ENCODE measurements at places on chromosomes 1 and 21.

DNA sequence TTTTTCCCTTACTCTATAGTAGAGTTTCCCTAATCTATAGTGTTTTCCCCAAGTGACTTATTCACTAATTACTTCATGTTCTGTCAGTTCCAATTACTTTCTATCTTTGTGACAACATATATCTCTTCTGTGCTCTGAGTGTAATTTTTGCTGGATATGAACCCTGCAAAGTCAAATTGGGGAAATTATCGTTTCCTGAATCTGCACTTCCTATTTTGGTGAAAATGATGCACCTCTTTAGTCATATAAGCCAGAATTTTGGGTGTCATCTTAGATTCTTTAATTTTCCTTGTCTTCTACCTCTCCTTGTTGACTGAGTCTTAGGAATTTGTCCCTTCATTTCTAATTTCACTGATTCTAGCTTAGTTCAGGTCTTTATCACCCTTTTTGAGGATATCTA lies 33.4 kb upstream of the PRKACB start:
- no peak for DNase-seq

DNA sequence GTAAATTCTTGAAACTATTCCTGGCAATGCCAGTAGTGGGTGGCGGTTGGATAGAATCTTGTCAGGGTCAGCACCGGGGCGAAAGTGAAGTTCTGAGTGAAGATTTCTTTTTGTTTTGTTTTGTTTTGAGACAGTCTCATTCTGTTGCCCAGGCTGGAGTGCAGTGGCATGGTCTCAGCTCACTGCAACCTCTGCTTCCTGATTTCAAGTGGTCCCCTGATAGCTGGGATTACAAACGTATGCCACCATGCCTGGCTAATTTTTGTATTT lies 33.3 kb downstream of the PCNT start:
- no peak for DNase-seq

GRCh38 chr1:15141935-15142539 lies 11.5 kb upstream of the TMEM51 start:
- no peak for DNase-seq

- no peak for DNase-seq
Observed at GRCh38 chr1:34984435-34984792, 733 bp downstream of the TMEM35B start.

DNA sequence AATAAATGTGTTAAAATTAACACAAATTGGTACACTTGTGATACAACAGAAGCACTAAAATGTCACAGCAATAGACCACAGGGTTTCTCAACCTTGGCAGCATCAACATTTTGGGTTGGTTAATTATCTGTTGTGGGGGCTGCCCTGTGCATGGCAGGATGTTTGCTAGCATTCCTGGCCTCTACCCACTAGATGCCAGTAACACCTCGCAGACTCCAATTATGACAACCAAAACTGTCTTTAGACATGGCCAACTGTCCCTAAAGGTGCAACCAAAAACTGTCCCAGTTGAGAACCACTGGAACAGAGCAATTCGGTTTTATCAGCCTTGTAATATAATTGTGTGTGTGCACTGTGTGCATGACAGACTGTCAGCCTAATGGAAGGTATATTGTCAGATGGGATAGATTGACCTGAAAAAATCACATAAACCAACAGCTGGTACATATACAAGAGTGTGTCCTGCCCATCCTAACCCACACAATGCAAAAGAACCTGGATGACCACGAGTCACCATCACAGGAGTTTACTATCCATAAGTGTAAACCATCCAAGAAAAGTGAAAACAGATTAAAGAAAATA lies 13.5 kb upstream of the ERG start:
- DNase-seq = no peak

GRCh38 chr1:150273311-150273710 lies 721 bp downstream of the C1orf54 start:
- no peak for DNase-seq

DNA sequence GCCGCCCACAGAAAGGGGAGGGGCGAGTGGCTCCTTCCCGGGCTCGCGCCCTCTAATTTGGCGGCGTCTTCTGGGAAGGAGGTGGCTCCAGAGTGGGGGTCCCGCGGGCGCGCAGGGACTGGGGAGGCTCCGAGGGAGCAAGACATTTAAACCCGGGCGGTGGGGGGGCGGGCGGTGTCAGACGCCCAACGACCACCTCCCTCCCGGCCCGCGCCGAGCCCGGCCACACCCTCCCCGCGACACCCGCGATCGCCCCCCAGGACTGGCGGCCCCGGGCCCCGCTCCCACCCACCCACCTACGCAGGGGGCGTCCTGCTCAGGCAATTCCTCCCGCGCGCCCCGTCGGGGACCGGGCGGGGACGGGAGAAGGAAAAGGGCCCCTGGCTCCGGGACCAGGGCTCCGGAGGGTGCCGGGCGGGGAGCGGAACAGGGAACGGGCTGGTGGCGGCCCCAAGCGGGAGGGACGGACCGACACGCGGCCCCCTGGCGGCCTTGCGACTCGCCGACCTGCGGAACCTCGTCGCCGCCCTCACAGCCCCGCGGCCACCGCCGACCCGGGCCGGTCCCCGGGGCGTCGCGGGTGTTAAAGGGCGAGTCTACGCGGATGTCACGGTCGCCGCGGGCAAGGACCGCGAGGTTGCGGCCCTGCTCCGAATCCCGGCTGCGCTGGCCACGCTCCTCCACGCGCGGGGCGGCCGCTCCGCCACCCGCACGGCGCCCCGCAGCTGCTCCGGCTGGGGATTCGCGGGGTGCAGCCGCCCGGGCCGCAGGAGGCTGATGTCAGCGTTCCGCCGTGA lies 94.0 kb upstream of the FMN2 start:
- DNase-seq = no peak

- DNase-seq = no peak
Observed at GRCh38 chr1:226611301-226611700, 62.7 kb downstream of the STUM start.

- no peak for DNase-seq
Observed at GRCh38 chr1:243286409-243287122, 30.7 kb downstream of the SDCCAG8 start.

DNA sequence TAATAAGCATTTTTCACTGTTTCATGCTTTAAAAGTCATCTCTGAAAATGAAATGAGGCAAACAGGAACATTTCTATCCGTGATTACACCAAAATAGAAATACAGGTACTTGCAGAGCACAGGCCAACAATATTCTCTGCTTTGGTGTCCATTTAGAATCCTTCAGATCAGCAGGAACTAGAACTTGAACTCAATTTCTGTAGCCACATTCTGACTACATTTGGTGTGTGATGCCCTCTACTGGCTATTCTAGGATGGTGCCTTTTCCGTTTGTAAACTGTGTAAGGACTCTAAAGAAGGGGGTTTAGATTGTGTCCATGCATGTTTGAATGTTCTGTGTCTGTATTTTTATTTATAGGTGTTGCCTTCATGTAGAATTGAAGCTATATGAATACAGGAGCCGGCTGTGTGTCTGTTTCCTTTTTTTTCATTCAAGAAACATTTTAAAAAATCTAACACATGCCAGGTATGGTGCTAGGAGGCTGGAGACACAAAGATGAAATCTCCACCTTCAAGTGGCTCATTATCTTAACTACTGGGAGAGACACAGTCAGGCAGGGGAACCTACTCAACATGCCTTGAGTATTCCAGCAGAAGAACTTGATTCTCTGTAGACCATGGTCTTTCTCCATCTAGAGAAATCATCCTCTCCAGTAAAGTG lies 7.6 kb upstream of the ZNF326 start:
- peak; percentile 35 for DNase-seq

DNA sequence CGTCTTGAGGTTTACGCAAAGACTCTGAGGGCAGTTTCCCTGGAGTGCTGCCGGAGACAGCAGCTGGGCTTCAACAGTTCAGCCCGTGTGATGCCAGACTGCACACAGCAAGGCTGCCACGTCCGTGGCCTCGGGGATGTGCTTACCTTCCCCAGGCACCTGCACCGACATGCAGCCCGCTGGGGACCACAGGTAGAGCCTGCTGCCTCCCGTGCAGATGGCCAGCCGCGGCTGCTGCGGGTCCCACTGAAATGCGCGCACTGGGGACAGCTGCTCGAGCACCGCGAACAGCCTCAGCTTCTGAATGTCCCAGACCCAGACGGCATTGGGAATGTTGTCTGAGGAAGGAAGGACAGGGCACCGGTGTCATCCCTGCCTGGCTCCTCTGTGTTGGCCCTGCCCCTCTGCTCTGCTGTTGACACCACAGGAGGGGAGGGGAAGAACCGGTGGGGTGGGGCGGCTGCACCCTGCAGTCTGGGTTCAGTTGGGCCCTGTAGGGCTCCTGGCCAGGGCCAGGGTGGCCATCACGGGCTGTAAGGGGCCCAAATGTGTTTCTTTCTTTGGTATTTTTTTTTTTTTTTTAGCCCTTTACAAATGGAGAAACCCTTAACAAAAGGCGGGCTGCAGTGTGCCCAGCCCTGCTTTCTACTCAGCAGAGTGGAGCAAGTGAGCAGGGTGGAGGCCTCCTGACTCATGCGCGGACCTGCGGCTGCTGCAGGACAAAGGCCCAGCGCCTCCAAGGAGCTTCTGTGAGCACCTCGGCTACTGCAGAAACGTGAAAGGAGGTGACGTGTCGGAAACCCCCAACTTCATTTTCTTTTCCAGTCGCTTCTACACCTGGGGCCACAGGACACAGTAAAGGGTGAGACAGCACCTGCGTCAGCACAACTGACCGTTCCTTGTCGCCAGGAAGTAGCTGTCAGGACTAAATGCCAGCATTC lies 6.8 kb downstream of the TPRG1L start:
- DNase-seq = no peak

DNA sequence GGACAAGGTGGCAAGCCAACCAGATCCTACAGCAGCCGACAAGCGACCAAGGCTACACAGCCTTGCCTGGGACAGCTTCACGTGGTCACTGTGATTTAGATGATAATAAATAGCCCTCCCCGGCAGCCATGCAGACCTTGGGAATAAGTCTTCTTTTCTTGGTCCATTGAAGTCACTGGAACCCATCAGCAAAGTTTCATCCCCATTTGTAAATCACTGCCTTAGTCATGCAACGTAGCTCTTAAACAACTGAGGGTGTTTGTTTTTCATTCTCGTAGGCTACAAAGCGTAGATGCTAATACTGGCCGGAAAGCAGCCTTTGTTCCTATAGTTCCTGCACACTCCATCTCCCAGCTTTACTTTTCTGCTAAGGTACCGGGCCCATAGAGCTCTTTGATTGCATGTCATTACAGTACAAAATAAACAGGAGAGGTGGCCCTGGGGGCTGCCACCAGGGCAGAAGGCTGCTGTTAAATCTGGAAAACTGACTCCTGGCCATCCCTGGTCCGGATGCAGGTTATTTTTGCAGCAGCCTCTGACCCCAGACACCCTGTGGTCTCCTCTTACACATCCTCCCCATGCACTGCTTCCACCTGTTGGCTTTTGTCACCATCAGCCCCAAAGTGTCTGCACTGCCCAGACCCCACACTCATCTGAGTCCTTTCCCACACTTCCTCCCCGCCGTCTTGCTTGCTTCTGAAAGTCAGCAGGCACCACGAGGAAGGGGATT lies 105.5 kb downstream of the TOMM20 start:
- DNase-seq = no peak

DNA sequence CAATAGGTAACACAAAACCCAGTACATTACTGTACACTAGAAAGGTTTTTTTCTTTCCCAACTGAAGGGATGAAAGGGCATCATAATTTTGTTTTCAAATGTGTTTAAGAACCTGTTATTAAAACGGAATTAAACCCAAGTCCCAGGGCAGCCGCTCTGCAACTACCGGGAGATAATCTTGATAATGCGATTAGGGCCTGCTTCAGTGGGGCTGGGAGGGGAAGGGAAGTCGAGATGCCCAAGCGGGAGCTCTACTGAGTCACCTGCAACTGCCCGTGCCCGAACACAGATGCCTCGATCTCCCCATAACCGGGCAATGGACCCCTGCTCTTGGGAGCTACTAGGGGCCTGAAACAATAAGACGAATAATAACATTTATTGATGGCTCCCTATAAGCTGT lies 61.4 kb downstream of the KAZN start:
- no peak for DNase-seq

GRCh38 chr1:207081806-207082205 lies 6.9 kb upstream of the C4BPB start:
- no peak for DNase-seq

DNA sequence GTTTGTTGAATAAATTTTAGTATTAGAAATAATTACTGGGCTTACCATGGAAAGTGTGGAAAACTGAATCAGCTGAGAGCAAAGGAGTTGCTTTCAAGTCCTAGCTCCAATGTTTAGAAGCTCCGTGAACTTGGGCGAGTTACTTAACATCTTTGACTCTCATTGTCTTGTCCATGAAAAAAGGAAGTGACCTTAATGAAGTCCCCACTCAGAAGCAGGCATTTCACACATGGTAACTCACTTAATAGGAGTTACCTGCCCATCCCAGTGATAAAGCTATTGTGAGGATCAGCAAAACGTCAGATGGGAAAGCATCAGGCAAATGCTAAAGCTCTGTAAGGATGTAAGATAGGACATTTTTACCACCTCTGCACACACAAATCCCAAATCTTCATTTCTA lies 34.0 kb upstream of the GADD45A start:
- DNase-seq = no peak

DNA sequence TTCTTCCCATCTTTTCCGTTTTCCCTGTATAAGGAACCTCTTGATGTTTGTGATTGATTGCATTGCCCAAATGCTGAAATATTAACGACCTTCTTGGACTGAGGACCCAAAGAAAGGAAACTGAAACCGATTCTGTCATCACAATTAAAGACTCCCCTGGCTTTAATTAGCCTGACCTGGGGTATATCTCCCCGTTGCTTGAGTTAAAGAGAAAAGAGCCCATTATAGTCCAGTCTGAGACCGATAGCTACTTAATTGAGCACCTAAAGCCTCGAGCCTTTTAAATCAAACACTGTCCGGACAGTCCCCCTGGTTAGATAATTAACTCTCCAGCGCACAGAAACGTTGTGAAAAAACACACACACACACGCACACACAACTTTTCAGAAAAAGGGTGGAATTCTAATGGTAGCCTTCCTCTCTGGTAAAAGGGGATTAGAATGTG lies 8.0 kb downstream of the LMO4 start:
- DNase-seq = no peak

- DNase-seq = no peak
Observed at GRCh38 chr1:185015631-185016030, 29.7 kb upstream of the RNF2 start.

DNA sequence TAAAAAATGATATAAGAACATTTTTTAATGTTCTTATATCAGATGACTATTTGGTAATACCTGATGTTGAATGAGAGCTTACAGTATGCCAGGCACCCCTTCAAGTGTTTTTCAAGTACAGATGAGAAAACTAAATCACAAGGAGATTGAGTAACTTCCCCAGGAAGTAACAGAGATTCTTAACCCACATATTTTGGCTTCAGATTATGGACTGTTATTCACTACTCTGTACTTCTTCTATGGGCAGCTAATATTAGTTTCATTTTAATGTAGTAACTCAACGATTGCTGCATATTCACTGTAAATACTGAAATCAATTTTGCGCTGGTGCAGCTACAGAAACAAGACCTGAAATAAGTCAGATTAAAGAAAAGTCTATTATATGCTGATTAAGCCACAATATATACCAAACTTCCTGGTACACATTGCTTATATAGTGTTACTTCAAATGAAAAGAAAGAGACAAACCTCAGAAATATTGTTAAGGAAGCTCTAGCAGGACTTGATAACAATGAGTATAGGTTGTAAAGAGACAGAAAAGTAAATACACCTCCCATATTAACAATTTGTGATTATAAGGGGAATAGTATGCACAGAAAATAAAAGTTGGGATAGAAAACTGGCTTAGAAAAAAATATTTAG lies 19.7 kb downstream of the DPYD start:
- no peak for DNase-seq

- DNase-seq = no peak
Observed at GRCh38 chr1:160953030-160953429, 1.6 kb downstream of the ITLN2 start.

GRCh38 chr1:53172426-53173128 lies 24.0 kb upstream of the CPT2 start:
- DNase-seq = no peak

GRCh38 chr1:66313429-66313828 lies 220.5 kb upstream of the SGIP1 start:
- no peak for DNase-seq

All from activated CD4-positive, alpha-beta T cell treated with anti-CD3 and anti-CD28 coated beads, Interleukin-2, amount 50 U/mL, for 4 hours (primary cell).